Frontal cortex (tissue), 4 donors: ENCODE measurements at places on chromosomes 16 and 17.

DNA sequence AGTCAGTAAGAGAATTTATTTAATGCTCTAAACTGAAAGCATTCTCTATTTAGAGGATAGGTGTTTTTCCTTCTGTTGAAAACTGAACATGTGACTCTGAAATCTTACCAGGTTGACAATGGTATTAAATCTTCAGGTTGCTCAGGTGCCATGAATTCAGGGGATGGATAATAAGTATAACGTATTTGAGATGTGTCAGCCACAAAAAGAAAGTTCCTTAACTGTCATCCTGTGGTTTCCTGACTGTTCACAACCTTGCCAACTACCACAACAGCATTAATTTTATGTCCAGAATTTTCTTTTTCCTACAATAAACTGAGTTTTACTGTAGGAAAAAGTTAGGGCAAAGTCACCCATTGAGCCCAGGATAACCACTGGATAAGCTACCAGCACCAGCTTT lies 243.3 kb upstream of the PSMD7 start:
- no peak for DNase-seq

DNA sequence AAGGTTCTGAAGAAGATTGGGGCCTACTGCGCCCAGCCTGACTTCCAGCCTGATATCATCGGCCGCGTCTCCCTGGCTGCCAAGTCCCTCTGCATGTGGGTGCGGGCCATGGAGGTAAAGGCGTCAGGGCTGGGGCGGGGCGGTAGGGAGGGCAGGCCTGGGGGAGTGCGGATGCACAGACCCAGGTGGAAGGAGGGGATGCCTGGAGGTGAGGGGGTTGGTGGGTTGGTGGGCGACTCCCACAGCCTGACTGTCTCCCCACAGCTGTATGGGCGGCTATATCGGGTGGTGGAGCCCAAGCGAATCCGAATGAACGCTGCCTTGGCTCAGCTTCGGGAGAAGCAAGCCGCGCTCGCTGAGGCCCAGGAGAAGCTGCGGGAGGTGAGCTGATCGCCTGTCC lies 26.8 kb upstream of the KDM6B start:
- DNase-seq = no peak

GRCh38 chr16:11402051-11402744 lies 56.9 kb downstream of the RMI2 start:
- DNase-seq = no peak

DNA sequence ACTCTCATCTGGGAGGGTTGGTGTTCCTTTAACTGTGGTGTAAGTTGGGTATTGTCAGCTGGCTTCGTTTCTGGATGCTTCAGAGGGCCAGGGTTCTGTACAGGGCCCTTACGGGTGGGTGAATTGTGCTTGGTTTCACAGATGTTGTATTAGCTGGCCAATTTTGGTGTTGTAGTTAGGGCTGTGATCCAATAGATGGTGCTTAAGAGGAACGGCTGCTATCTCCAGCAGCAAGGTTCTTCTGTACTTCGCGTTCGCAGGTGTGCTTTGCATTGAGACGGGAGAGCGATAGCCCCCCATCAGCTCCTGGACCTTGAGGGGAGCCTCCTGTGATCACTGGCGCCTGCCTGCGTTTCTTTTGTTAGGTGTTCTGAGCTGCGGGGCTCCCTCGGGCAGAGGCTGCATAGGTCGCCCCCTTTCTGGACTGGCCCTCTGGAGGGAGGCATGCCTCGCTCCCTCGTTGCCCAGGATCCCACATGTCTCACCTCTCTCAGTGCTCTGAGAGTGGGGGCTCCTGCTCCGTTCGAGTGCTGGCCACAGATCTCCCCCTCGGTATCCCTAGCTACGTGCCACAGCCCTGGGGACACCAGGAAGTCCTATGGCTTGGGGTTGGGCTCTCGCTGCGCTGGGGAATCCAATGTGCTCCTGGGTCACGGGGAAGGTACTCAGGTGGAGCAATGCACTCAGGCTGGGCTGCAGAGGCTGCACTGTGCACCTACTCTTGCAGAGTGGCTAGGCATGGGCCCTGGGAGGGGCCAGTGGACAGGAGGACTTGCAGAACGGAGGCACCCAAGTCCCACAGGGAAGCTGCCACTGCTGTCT lies 837 bp upstream of the PRDM7 start:
- DNase-seq = no peak

GRCh38 chr16:68887107-68887506 lies 43.8 kb downstream of the TANGO6 start:
- DNase-seq = no peak

- no peak for DNase-seq
These were observed 90.8 kb upstream of the TOB1 start for GRCh38 chr17:50956750-50957523.

DNA sequence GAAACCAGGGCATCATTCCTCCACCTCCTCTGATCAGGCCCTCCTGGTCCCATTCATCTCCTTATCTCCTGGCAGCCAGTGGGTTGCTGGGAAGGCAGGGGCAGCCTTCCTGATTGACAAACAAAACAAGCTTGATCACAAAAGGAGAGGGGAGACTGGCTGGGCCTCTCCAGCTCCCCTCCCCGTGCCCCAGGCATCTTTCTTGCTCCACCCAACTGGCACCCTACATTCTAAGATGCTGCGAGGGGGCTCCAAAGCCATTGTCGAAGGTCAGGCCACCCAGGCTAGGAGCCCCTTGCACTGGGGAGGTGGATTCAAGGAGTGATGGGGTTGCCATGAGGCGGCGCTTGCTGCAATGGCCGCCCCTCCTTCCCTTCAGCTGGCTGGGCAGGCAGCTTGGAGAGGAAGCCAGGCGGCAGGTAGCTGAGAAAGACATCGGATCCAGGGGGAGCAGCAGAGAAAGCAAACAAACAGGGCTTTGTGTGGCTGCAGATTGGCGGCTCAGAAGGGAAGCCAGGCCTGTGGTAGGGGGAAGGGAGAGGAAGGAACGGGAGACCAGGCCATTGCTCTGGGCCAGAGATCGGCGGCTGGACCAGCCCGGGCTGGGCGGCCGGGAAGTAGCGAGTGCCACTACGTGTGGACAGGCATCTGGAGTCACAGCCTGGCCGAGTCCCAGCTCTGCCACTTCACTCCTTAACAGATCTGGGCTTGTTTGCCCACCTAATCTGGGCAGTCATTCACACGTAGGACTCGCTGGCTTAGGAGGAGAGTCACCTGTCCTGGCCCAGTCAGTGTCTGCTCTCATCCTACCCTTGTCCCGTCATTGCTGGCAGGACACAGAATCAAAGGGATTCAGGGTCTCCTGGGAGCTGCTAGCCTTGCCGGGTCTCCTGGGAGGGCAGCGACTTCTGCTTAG lies 12.3 kb downstream of the RAI1 start:
- DNase-seq = peak; percentile 63

DNA sequence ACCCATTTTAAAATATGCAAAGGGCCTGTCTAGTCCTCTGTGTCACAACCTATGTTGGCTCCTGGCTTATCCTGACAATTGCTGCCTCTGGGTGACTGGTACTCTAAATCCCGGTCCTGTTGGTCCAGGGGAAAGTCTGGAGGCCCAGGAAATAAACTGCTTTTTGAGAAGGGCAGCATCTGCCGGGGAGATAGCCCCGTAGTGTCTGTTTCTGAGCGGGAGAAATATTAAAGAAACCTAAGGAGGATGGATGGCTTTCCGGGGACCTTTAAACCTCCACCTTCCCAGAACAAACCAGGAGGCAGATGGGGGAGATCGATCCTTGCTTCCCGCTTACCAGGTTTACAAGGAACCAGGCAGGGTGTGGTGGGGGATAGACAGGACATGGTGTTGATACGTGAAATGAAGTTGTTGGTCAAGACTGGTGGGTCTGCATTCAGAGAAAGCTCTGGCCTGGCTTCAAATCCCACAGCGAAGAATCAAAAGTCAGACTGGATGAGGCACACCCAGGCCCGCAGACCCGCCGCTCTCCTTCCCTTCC lies 3.8 kb downstream of the HOXB2 start:
- no peak for DNase-seq
